ENCODE measurements at places on chromosomes 2 and 18.

- no peak for DNase-seq
Measured at GRCh38 chr2:79630060-79630459, 117.2 kb downstream of the CTNNA2 start.

GRCh38 chr2:216949700-216950413, 90.0 kb upstream of the TNP1 start:
- DNase-seq = peak; percentile 96

- DNase-seq = no peak
Measured at GRCh38 chr2:71072492-71072891, 4.0 kb downstream of the NAGK start.

DNA sequence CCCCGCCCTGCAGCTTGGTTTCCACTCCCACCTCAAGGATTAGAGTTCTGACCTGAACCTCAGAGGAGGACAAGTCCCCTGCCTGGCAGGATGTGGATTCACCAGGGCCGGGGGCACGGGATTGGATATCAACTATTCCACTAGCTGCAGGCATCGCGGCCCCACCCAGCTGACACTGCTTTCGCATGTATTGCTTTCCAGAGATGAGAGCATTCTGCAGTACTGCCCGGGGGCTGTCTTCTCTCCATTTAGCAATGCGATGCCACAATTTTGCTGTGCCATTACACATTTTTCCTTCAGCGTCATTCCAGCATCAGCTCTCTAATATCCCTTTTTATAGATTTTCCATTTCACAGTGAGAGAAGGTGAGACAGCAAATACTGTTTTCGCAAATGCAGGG, 42.0 kb downstream of the CTIF start:
- DNase-seq = no peak

DNA sequence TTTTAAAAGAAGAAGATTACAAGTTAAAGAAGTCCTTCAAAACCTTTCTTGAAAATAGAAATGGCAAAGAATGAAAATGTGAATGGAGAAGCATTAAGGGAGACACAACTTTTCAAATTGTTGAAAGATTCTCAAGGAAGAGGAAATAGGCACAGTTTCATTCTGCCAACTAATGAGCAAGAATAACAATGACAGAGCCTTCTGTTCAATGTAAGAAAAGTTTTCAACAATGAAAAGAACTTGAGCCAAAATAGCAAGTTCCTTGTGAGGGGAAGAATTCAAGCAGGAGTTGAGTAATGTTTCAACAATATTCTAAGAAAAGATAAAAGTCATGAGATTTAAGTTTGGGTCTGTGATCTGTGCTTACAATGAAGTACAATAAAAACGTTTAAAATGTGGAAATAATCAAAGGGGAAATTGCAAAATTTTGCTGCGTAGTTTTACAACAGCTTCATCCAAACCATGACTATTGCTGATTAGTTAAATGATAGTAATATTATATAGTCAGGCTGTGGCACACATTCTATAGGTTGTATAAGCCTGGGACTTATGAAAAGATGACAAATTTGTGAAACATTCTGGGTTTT, 122.6 kb downstream of the METTL4 start:
- no peak for DNase-seq

DNA sequence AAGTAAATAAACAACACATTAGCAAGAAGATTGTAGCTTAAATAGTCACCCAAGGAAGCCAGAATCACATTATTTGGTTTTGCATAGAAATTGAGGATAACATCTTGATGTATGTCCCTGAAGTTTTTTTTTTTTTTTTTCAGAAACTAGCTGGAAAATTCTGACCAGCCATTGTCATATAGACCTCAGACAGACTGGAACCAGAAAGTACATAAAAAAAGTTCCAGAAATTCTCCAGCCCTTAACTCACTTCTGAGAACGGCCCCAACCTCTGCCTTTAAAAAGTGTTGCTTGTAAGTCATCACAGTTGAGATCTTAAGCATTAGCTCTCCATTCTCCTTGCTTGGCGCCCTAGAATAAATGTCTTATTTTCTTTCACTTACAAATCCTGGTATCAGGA, 350.5 kb downstream of the CCDC85A start:
- no peak for DNase-seq

GRCh38 chr2:42971947-42972736, 179.8 kb upstream of the HAAO start:
- no peak for DNase-seq

DNA sequence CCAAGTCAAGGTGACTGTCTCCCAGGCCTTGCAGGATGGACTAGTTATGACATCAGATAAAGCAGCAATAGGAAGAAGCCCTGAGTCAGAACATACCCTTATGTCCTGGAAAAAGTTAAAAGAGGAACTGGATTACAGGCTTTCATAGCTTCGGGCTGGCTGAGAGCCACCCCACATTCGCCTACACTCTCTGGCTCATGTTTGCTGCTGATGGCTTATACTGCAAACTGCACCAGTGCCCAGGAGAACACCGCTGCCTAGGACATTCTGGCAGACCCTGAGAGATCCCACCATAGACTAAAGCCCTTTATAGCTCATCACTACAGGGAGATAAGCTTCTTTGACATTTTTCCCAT, 20.3 kb downstream of the SLC8A1 start:
- no peak for DNase-seq

- DNase-seq = no peak
Measured at GRCh38 chr18:76765649-76766048, 56.7 kb upstream of the ZNF236 start.

- peak; percentile 28 for DNase-seq
Measured at GRCh38 chr2:124112966-124113365, 87.9 kb downstream of the CNTNAP5 start.

DNA sequence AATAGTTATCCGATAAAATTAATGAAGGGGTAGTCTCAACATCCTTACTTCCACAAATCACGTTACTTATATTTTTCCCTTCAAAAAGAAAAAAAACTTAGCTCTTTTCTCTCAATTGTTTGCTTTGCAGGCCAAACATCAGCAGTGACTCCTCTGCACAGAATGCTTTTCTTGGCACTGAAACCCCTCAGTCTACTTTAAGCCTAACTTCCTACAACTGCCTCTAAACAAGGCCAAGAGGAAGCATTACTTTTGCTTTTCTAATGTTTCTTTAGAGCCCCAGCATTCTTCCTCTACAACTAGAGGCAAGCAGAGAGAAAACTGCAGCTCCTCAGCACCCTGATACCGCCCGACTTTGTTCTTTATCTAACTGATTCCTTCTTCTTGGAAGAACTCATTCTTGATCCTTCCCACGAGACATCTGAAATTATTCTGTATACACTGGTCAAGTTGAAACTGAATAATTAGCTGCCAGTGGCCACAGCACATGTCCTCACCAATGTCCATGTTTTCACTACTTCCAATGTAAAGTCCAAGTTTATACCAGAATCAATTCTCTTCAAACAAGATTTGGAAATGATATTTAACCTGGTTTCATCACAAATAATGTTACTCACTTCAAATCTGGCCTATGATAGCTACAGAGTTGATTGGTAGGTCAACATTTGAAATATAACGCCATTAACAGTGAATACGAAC, 55.3 kb downstream of the DTNB start:
- no peak for DNase-seq

Data from COLO829 (cell line).